Hematopoietic multipotent progenitor cell (in vitro differentiated cells): ENCODE measurements at places on chromosomes 2 and 18. TPM values are rescaled to one million over a fixed set of nuclear protein-coding genes. Genes with fewer than 3 reads are reported as not detected.

DNA sequence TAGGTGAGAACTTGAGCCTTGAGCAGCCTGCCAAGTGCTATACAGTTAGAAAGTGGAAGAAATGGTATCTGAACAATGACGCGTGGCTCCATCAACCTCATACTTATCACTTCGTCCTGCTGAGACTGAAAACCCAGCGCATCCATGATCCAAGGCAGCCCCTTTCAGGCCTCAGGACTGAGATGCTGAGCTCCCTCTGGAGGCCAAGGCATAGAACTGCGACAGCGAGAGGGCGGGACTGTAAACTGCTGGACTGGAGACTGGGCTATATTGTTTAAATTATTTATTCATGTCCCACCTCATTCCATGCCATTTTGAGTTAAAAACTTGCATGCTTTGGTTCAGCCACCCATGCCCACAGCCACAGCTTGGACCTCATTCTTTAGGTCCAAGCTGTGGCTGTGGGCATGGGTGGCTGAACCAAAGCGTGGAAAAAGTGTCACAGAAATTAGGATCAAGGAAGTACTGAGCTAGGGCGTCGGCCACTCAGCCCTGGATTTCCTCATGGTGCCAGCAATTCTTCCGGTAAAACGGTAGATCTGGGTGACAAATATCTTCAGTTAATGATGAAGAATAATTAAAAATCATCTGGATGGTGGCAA is 195.5 kb downstream of the L3MBTL4 start:
- peak; percentile 18 for DNase-seq

- DNase-seq = no peak
These were observed 112.8 kb upstream of the SCN1A start for GRCh38 chr2:166240387-166241313.

DNA sequence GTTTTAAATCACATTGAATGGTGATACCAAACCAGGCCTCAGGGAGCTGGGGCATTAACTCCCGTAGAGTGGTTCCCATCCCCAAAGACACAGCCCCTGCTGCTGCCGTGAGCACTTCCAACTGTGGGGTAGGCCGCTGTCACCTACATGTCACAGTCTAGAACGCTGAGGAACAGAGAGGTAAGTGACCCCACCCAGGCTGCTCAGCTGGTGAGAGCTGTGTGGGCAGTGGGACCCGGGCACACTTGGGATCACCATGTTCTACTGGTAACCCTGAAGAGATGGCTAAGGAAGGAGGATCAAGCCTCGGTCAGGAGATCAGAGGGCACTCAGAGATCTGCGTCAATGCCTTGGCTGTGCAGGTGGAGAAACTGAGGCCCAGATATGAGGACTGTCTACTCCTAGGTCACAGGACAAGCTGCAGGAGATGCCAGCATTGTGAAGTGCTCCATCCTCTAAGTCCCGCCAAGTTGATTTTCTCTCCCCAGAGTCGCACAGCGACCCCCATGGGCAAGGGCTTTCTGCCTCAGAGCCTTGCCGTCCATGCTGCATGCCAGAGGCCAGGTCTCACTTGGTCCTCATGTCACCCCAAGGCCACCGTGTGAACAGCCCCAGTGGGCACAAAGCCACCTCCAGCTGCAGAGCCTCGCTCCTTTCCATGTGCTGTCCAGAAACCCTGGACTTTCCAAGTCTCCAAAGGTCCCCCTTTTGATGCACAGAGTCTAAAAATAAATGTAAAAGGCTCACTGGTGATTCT is 144.2 kb upstream of the OTOS start:
- no peak for DNase-seq

DNA sequence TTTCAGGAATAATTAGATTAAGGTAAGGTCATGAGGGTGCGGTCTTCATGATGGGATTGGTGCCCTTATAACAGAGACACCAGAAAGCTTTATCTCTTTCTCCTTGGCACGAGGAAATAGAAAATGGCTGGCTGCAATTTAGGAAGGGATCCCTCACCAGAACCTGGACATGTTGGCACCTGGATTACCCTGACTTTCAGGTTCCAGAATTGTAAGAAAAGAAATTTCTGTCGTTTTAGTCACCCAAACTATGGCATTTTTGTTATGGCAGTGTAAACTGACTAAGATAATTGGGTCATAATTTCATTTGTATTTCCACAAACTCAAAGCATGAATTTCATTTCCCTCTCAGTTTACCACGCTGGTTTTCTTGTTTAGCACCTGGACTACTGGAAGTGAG is 473.6 kb downstream of the PTH2R start:
- no peak for DNase-seq

DNA sequence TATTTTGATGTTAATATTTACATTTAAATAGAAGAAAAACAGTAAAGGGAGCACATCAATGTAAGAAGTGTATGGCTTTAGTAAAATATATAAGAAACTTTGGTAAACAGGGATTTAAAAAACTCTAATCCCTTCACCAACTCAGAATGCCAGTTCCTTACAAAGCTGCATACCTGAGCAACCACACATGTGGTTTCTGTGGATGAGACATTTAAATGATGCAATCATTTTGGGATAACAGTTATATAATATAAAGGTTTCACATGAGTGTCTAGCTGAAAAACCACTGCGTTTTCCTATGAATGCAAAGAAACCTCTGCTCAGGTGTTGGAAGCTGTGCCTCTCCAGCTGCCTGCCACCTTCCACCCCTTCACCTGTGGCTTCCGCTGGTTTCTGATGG is 209.1 kb upstream of the REV1 start:
- no peak for DNase-seq

- no peak for DNase-seq
These were observed 82.8 kb downstream of the FHOD3 start for GRCh38 chr18:36380173-36380827.

GRCh38 chr2:59938181-59938580 is 615.3 kb downstream of the BCL11A start:
- DNase-seq = no peak

Gene FTCDNL1
- 8.3 TPM for total RNA-seq

DNA sequence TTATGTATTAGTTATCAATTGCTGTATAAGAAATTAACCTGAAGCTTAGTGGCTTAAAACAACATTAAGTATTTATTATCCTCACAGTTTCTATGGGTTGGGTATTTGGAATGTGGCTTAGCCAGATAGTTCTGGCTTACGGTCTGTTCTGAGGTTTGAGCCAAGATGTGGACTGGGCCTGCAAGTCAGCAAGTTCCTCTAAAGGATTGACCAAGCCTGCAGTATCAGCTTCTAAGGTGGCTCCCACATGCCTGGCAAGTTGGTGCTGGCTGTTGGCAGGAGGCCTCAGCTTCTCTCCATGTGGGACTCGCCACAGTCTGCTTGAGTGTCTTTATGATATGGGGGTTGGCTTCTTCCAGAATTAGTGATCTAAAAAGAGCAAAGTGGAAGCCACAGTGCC is 45.0 kb upstream of the TCF4 start:
- no peak for DNase-seq

Gene PSME4
- 29.1 TPM for total RNA-seq

- no peak for DNase-seq
These were observed 28.6 kb upstream of the CUL3 start for GRCh38 chr2:224613543-224614286.

GRCh38 chr18:79239631-79240030 is 156.1 kb upstream of the NFATC1 start:
- DNase-seq = no peak

GRCh38 chr2:221969087-221969829 is 329.5 kb downstream of the PAX3 start:
- peak; percentile 37 for DNase-seq

Gene LYG1
- total RNA-seq = not detected

Gene CYP20A1
- total RNA-seq = 12.7 TPM

DNA sequence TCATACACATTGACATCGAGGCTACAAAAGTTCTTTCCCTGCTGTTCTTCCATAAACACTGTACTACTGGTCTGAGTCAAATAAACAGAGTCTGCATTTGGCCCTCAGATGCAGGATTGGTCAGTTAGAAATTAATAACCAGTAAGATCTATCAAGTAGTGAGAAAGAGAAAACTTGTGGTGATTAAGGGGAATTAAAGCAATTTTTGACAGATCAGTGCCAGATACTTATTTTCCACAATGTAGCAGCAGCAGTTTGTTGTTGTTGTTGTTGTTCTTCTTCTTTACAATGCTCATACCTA is 85.0 kb downstream of the IKZF2 start:
- no peak for DNase-seq

Gene HOXD12
- total RNA-seq = not detected

Gene RPL37A
- total RNA-seq = 1,356 TPM

DNA sequence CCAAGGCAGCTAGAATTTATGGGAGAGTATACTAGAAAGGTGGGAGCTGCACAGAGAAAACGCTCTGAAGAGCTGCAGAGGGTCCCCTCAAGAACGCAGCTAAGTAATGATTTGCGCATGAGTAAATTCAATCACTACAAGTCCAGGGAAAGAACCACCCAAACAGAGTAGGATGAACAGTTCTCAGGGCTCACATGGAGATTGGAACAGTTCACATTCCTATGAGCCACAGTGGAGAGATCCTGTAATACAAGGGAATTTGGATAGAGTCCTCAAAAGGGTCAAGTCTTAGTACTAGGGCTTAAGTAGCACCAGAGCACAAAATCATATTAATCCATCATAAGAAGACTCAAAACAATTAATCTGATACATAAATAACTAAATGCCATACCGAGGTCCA is 12.7 kb downstream of the OLA1 start:
- no peak for DNase-seq

DNA sequence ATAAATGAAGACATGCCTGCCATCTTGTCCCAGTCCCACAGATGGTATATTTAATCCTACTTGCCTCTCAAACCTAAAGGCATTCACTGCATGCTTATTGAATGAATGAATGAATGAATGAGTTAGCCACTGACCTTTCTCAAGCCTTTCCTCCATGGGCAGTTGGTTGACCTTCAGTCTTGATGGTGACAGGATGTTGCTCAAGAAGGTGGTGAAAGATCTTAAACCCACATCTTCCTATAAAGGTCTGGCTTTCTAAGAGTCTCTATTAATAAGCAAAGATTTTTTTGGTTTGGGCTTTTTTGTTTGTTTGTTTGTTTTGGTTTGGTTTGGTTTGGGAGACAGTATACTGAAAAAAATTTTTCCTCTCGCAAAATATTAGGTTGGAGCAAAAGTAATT is 41.7 kb downstream of the KIAA2012 start:
- DNase-seq = no peak

DNA sequence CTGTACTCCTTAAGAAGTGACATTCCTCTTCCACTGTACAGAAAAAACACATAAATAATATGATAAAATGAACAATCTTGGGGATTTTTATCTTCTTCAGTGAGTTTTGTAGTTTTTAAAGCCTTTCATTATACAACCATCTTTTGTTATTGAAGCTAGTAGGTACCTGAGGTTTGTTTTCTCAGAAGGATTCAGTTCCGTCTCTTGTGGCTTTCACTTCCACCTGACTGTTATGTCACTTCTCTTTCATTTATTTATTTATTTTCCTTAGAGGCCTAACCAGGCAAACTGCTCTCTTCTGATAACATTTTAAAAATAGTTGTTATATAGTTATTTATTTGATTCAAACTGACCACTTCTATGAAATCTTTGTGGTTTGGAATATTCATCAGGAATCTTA is 464.2 kb downstream of the CCDC85A start:
- DNase-seq = no peak

- DNase-seq = no peak
These were observed 239.8 kb downstream of the RBM43 start for GRCh38 chr2:151021747-151022452.
